ENCODE measurements at places on chromosomes 5 and 9.

GRCh38 chr5:174725991-174726601 is 1.7 kb downstream of the MSX2 start:
- DNase-seq, result no peak

DNA sequence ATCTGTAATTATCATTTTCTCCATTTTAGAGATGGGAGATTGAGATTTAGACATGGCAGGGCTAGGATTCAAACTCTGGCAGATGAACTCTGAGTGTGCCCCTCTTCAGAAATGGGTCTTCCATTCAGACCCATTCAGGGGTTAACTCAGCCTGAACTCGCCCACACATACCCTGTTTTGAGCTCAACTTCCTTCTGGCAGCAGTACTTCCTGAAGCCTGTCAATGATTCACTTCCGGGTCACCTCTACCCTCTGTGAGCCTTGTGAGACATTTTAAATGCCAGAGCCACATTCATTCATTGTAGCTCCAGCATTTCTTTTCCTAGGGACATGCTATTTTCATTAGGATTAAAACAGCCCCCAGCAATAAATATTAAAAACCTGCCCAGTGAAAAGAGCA is 209.3 kb upstream of the SLC24A2 start:
- no peak for DNase-seq

DNA sequence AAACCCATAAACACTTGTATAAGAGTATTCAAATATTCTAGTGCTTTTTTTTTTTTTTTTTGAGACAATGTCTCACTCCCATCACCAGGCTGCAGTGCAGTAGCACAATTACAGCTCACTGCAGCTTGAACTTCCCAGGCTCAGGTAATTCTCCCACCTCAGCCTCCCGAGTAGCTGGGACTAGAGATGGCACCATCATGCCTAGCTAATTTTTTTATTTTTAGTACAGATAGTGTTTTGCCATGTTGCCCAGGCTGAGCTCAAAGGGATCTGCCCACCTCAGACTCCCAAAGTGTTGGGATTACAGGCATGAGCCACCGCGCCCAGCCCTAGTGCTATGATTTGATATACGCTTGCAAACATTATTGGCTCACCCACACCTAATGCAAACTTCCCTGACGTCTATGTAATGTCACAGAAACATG is 11.8 kb downstream of the IL6ST start:
- no peak for DNase-seq

DNA sequence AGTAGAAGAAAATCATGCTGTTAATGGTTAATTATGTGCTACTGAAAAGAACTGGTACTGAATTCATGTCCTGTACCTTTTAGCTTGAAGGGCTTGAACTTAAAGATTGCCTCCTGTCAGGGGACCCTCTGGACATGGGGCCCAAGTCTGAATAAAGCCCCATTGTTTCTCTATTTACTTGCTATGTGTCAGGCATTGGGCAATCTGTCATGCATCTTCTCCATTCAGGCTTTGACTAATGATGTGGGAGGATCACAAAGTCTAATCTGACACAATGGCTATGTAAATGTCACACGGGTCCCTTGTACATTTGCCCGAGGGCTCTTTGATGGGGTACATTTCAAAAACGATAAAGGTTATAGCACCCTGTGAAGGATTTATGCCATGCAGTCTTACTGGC is 64.0 kb upstream of the TUSC1 start:
- no peak for DNase-seq

- no peak for DNase-seq
Observed at GRCh38 chr5:137201876-137202275, 297.2 kb downstream of the SPOCK1 start.

DNA sequence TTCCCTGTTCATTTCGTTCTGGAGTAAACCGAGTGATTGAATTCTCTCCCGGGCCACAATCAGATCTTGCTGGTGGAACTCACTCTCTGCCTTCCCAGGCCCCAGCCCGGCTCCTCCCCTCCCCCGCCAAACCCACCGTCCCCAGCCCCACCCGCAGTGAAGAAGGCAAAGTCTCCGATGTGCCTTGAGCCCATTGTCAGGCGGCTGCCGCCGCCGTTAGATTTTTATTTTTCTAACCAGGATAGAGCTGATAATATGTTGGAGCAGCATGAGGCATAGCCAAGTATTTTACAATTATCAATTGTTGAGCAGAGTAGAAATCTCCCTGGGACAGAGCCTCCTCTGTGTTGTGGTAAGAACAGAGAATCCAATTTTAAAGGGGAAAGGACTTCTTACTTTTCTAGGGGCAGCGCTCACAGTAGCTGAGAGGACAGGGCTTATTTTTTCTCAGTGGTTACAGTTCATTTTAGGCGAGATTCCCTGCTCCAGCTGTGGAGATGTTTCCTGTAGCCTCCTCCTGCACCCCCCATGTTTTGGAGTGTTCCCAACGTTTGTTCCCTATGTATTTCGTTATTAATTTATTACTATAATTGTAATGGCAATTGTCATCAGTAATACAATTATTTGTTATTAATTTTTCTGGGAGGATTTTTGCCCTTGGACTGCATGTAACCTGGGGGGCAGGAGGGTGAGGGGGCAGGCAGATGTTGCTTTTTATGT is 1.3 kb downstream of the PSAT1 start:
- no peak for DNase-seq

DNA sequence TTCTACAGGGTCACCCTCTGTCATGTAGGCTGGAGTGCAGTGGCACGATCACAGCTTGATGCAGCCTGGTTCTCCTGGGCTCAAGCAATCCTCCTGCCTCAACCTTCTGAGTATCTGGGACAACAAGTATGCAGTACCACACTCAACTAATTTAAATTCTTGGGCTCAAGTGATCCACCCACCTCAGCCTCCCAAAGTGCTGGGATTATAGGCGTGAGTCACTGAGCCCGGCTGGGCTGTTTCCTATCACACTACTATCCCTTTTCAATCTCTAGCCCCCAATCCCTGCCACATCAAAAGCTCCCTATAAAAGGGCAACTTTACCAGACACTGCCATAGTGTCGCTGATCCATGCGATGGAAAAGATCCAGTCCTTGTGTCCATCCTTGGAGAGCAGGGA is 20.4 kb downstream of the DCAF12 start:
- no peak for DNase-seq

GRCh38 chr5:172410160-172410559 is 44.2 kb downstream of the SH3PXD2B start:
- DNase-seq, result no peak

DNA sequence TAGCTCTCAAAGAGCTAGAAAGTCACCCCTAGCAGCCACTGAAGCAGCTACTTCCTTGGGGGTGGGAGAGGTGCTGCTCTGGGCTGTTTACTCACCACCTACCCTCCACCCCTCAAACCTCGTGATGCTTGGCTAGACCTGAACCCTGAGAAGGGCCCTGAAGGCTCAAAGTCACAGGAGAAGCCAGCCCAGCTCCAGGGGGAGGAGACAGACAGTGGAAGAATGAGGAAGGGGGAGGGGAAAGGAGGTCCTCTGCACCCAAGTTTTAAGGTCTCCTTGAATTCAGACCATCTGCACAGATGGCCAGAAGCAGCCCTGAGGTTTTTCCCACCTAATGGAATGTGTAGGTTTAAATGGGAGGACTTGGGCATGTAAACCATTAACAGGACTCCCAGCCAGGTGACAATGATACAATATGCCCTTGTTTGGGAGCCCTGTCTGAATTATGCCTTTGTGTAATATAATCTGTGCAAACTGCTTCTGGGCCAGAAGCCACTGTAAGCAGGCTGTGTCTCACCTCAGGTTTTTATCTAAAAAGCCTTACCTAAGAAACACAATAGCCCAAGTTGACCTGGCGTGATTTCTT is 180.5 kb downstream of the PIK3R1 start:
- peak; percentile 41 for DNase-seq

DNA sequence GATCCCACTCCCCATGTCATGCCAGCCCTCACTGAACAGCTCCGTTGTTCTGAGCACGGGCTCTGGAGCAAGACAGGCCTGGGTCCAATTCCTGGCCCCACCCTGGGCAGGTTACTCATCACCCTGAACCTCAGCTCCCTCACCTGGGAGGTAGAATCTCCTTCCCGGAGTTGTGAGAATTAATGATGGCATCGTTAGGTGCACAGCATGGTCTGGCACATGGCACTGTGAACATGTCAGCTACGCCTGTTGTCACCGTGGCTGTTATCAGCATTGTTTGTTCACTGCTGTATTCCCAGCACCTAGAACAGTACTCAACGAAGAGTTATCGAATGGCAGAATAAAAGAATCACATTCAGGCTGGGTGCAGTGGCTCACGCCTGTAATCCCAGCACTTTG is 43.0 kb downstream of the LRSAM1 start:
- DNase-seq, result no peak

DNA sequence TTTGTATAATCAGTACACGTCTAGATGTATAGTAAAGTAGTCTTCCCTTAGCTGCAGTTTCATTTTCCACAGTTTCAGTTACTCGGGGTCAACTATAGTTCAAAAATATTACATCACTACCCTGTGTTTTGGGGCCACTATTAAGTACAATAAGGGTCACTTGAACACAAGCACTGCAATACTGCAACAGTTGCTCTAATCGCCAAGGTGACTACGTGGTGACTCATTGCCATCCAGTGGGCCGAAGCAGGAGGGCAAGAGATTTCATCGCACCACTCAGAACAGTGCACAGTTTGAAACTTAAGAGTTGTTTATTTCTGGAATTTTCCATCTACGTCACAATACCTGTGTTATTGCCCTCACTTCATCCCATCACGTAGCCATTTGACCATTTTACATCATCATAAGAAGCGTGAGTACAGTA is at the start of gene ARL14EPL:
Gene ARL14EPL (plus strand): TSS at position 379 of the 424 bp plus-strand sequence. CDS start 18,994 bp downstream, outside the sequence.
- no peak for DNase-seq

DNA sequence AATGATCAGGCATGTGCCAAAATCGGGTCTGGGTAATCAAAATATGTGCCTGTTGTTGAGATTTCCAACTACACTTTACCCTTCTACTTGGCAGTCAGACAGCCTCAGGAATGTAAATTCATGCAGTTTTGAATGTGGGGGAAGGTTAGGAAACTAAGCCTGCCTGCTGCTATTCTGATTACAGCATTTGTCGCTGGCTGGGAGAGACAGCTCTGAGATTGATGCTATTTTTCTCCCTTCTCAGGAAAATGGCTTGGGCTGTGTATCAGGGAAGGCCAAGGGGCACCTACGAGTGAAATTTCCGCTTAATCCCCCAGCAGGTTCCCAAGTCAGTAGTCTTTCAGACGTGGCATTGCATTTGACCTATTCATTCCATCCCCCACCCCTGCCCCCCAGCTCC is 3.6 kb upstream of the RGS7BP start:
- DNase-seq, result no peak

DNA sequence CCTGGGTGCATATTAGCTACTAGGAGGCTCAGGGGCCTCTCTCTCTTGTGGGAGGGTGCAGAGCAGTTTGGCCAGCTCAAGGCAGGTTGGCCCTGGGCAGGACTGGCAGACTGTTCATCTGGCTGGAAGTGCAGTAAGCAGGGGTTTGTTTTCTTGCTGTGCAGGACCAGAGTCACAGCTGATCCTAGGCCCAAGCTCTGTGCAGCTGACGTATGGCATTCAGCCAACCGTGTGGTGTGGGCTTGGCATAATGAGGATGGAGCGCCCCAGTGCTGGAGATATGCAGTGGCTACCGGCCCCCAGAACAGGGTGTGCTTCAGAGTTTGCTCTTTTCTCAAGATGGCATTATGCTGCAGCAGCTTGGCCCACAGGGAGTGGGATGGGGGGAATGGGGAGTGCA is 31.0 kb upstream of the PHF24 start:
- DNase-seq, result no peak

- no peak for DNase-seq
Observed at GRCh38 chr9:123657941-123658340, 272.0 kb downstream of the DENND1A start.

DNA sequence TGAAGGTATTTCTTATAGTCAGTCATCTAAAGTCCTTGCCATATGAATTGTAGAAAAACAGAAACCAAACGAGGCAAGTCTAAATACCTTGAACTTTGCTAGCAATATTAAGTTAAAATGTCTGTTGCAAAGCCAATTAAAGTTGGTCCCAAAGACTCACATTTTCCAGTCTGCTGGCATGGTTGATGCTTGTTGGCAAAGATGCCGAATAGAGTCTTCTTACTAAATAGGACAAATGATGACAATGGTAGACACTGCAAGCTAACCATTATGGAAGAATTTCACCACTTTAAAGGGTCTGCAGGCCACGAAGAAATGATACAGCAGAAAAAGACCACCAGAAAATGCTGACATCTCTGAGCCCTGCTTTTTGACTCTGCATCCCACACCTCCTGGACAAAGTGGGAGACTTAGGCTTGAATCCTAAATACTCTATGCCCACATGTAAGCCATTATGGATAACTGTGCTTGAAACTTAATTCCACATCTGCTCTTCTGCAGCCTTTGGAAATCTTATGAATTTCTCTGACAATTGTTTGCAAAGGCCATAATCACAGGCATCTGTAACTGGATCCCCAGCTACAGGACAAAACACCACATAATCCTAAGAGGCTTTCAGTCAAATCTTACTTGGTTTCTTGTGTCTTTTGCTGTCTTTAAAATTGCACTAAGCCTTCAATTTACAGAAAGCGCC is 61.3 kb downstream of the LHFPL2 start:
- no peak for DNase-seq

GRCh38 chr5:95620870-95621838 is 1.3 kb downstream of the GPR150 start:
- no peak for DNase-seq

- DNase-seq, result no peak
Observed at GRCh38 chr9:26191711-26192110, 513.5 kb upstream of the TUSC1 start.

GRCh38 chr9:71911908-71912335 is 483 bp downstream of the C9orf85 start:
- DNase-seq, result no peak

- no peak for DNase-seq
Observed at GRCh38 chr9:74557571-74557970, 60.4 kb downstream of the RORB start.

GRCh38 chr9:23492126-23493002 is 333.7 kb downstream of the ELAVL2 start:
- no peak for DNase-seq

GRCh38 chr5:115624994-115625393 is 842 bp downstream of the TMED7 start:
- DNase-seq, result no peak

DNA sequence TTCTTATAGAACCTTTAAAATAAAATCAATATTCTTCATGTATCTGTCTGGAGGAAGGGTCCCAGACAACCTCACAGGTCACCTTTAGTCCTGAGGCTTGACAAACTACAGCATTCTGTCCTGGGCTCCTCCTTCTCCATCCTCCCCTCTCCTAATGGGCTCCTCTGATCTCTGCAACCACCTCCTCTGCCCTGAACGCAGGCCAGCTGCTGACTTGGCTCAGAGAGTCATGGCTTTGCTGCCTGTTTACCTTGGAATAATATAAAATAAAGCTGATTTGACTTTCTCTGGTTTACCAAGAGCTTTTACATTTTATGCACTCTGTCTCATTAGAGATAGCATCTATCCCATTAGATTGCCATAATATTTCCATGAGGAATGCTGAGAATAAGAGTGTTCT is 159.4 kb downstream of the SEMA6A start:
- DNase-seq, result no peak

Data from prostate gland (tissue), 2 donors.